ENCODE measurements at places on chromosomes 4 and X. TPM values are rescaled to one million over a fixed set of nuclear protein-coding genes. Genes with fewer than 3 reads are reported as not detected.

Gene SCOC
- 108 TPM for polyA plus RNA-seq

Gene TEX13C
- not detected for polyA plus RNA-seq

Gene GPC3
- 7.0 TPM for polyA plus RNA-seq

Gene ARR3
- polyA plus RNA-seq, result not detected

Gene TASL
- polyA plus RNA-seq, result 0.11 TPM

Gene SPARCL1
- 492 TPM for polyA plus RNA-seq

Gene MAGEA12
- not detected for polyA plus RNA-seq

Gene MAGEA2B
- not detected for polyA plus RNA-seq

Gene IL2
- polyA plus RNA-seq, result not detected

Gene SNCA
- 6.6 TPM for polyA plus RNA-seq

Gene MAGEC1
- polyA plus RNA-seq, result not detected

Gene TENM3
- 0.88 TPM for polyA plus RNA-seq

Gene DRP2
- 0.27 TPM for polyA plus RNA-seq

Gene SOD3
- 59.2 TPM for polyA plus RNA-seq

Gene ZNF182
- 1.9 TPM for polyA plus RNA-seq

Gene NAP1L5
- polyA plus RNA-seq, result 12.9 TPM

Gene NIPAL1
- polyA plus RNA-seq, result 0.20 TPM

Gene GABRB1
- polyA plus RNA-seq, result 1.00 TPM

Gene TAF9B
- 14.8 TPM for polyA plus RNA-seq

Gene PPP4R3C
- not detected for polyA plus RNA-seq

Gene ITGB1BP2
- 186 TPM for polyA plus RNA-seq

Gene CXXC4
- 2.5 TPM for polyA plus RNA-seq

Gene KLHL13
- 4.0 TPM for polyA plus RNA-seq

Gene FDCSP
- not detected for polyA plus RNA-seq

Gene FAM53A
- polyA plus RNA-seq, result 1.4 TPM

Gene C4orf54
- polyA plus RNA-seq, result 2.2 TPM

Gene RHOXF2
- polyA plus RNA-seq, result not detected

Gene MFSD8
- polyA plus RNA-seq, result 5.9 TPM

Gene IL9R
- 0.05 TPM for polyA plus RNA-seq

Gene MPP1
- 20.4 TPM for polyA plus RNA-seq
